Effector CD4-positive, alpha-beta T cell (primary cell): ENCODE measurements at places on chromosomes 2 and 18.

DNA sequence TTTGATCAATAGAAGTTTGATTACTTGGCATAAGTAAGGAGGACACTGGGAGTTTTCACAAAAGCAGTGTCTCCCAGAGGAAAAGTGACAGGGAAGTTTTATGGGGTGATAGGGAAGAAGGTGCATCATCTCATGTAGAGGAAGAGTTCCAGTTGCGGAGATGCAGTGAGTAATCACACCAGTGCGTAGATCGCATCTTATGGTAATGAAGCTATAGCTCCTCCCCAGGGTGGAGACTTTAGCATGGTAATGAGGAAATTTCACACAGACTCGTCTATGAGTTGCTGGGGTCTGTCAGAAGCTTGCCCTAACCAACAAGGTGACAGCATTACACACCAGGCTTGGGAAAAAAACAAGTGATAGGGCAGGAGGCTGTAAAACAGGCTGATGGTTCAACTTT lies 49.0 kb downstream of the KYNU start:
- DNase-seq = no peak

GRCh38 chr2:177195194-177195593 lies 17.4 kb upstream of the HNRNPA3 start:
- DNase-seq = no peak

DNA sequence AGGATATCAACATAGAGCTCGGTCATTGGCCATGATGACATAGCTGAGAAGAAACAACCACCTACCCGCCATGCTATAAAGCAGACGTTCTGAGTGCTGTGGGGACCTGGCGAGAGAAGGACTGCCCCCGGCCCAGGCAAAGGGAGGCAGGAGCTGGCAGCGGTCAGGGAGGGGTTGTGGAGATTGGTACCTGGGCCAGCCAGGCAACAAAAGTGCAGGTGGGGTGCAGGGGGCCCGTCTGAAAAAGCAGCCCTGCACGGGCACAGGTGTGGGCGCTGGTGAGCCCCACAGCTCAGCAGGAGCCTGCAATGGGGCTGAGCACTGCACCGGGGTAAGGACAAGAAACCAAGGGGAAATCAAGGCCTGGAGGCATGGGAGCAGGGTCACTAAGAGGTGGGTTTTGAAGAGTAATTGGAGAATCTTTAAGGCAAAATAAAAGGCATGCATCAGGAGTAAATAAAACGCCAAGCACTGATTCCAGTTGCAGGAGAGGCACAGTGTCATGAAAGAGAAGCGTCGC lies 464.0 kb downstream of the EIPR1 start:
- no peak for DNase-seq

DNA sequence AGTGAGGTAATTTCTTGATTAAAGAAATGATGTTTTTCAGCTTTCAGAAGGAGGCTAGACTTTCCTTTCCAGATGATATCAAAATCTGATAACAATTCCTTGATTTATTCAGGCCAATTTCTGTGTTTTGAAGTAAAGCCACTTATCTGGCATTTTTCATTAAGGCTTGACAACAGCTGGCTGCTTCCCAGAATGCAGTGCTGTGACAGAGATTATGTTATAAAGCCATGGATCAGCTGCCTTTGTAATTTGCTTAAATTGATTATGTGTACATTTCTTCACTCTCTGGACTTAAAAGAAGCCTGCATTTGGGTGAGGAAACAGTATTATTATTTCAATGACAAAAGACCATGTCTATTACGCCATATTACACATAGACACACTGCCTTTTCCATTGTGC lies 136.0 kb downstream of the PLCL1 start:
- no peak for DNase-seq

- DNase-seq = no peak
Measured at GRCh38 chr2:173524256-173524955, 169.7 kb downstream of the CDCA7 start.

DNA sequence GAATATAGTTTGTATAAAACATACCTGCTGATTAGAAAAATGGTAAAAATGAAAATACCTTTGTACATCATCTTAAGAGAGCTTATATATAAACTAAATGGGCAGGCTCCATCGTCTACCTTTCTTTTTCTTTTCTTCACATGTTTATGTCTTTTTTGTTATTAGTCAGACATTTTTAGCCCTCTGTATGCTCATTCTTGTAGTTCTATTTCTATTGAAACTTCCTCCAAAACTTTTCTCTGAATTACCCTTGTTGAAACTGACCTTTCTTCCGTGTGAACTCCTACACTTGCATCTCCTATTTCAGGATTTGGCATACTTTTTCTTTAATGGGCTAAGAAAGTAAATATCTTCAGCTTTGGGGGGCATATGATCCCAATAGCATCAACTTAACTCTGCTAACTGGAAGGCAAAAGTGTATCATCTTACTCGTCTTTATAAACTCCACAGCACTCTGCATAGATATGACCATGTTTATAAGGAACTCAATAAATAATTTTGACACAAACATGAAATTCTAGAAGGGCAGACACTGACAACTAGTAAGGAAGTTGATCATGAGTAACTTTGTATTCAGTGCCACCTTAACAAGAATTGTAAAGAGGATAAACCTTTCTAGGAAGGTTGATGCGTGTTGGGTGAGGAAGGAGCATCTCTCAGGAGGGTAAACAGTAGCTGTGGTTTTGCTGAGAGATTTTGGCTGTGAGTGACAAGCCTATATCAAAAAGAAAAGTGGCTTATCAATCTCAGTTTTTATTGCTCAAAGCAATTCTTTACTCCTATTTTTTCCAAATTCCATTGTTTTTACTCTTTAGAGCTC lies 127.6 kb downstream of the PIK3C3 start:
- DNase-seq = no peak

DNA sequence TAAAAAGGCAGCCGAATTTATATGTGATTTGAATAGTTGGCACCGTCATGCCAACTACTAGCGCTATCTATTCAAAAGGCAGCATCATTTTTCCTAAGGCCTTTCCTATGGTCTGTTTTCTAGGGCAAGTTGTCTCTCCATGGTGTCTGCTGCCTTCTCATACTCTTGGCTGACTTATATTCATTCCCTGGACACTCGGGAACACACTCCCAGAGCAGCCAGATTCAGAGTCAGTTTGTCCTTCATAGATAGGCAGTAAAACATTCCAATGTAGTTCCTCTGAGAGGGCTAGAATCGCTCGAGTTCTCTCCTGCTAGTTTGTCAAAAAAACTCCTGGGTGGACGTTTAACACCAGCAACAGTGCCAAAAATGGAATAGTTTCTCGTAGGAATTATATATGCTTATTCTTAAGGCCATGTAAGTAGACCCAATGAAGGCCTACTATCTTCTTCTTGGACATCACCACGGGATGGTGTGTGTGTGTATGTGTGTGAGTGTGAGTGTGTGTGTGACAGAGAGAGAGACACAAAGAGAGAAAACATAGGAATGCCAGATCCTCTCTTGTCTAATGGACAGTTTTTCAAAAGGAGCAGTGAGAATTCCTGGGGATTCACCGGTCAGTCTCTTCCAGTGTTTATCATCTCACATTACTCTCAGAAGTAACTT lies 129.3 kb upstream of the CTAGE1 start:
- DNase-seq = no peak

- no peak for DNase-seq
Measured at GRCh38 chr18:73043211-73043610, 175.4 kb upstream of the NETO1 start.

DNA sequence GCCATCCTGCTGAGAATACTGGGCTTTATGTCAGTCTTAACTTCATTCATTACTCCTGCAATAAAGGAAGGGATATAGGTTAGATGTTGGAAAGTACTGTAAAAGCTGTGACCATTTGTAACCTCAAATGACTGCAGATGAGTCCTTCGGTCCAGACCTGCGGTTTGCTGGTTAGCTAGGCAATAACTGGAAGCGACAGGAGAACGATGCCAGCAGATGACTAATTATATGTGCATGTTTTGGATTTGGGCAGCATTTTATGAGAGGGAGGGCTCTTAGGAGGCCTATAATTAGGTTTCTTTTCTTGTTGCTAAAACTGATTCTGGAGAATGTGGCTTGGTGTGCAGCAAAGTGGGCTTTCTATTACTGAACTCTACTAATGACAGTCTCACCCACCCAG lies 205.6 kb downstream of the TMEM182 start:
- DNase-seq = no peak
